Left renal pelvis (tissue), 4 donors: ENCODE measurements at places on chromosomes 1 and 21. TPM values are rescaled to one million over a fixed set of nuclear protein-coding genes. Genes with fewer than 3 reads are reported as not detected.

Gene ALG14
- polyA plus RNA-seq, result 11.0 TPM

Gene C1orf53
- polyA plus RNA-seq, result 1.8 TPM

Gene OR2L8
- polyA plus RNA-seq, result not detected

Gene VHLL
- polyA plus RNA-seq, result not detected

Gene SOAT1
- polyA plus RNA-seq, result 34.3 TPM

Gene C1QA
- polyA plus RNA-seq, result 14.8 TPM

Gene CRYZL1
- polyA plus RNA-seq, result 61.0 TPM

Gene TSPAN1
- 79.3 TPM for polyA plus RNA-seq

Gene IVL
- polyA plus RNA-seq, result not detected
